ENCODE measurements at places on chromosomes 7 and 10.

DNA sequence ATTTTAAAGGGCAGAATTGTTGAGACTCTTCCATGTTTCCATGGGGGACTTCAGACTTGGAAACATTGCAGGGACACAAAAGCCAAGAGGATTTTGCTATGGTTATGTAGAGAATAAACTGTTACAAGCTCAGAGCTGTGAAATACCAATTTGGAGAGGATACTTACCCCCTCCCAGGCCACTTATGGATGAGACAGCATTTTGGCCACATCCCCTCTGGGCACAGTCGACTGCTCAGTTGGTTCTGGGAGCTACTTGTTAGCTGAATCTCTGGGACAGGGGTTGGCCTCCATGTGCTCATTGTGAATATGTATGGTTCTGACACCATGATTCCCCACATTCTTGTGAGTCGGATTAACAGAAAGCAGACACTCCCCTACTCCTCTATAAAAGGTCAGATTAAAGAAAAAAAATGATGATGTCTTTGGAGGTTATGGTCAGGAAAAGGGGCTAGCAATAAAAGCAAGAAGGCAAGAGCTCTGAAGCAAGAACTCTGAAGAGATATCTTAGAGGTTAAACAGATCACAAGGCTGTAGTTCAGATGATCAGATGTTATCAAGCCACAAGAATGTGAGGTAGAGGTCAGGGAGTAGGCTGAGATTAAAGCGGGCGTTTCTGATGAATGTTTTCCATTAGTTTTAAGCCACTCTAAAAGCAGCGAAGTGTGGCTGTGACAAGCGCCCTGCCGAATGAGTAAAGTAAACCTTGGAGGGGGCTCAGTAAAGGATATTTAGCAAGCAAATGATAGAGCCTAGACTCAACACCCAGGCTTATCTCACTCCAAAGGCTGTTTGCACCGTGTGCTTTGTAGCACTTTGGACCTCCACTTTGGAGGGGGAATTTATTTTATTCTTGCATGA lies 17.2 kb downstream of the STAMBPL1 start:
- DNase-seq = no peak

DNA sequence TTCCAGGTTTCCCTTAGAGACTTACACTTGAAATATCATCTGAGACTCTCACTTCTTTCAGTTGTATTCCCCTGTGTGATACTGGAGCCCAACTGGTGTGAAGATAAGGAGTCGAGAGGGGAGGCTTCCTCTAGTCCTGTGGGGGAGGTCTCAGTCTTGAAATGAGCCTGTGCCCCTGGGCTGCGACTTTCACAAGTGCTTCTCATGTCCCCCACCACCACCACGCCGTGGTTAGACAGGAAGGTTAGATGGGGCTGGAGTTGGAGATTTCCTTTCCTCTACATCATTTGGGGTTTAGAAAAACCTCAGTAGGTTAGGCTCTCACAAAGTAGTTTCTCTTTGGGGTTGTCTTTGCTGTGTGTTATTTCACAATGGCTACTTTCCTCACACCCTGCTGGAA lies 25.6 kb upstream of the MKX start:
- no peak for DNase-seq

- DNase-seq = no peak
Observed at GRCh38 chr7:104795086-104795485, 218.9 kb upstream of the KMT2E start.

DNA sequence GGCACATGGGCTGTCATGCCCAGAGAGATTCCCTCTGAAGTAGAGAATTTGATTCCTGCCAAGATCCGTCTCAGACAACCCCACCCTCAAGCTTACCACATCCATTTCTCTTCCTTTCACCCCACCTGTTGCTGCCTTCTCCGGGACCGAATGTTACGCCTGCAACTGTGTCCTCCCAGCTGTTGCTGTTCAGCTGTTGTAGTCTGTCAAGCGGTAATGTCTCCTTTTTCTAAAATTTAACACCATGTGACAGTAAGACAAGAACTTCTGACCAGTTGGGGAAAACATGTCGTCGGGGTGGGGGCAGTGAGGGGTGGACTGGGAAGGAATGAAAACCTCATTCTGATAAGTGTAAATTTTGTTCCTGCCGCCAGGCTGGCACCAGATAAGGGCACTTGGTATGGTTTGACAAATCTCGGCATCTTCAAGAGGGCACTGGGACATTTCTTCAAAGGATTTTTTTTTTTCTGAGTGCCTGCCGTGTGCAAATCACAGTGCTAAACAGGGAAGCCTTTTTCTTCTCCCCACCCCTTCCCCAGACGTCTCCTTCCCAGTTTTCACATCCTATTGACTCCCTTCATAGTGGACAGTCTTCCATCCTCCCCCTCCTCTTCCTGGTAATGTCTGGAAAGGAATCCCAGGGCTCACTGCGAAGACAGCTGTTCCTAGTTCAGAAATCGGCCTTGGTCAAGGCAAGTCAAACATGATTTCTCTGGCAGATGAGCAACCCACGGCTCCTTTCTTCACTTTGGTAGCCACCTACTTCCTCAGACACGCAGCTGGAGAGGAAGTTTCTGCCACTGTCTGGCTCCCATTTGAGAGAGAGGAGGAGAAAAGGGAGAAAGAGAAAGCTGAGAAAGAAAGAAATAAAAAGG lies 5.0 kb upstream of the CELF2 start:
- DNase-seq = no peak

DNA sequence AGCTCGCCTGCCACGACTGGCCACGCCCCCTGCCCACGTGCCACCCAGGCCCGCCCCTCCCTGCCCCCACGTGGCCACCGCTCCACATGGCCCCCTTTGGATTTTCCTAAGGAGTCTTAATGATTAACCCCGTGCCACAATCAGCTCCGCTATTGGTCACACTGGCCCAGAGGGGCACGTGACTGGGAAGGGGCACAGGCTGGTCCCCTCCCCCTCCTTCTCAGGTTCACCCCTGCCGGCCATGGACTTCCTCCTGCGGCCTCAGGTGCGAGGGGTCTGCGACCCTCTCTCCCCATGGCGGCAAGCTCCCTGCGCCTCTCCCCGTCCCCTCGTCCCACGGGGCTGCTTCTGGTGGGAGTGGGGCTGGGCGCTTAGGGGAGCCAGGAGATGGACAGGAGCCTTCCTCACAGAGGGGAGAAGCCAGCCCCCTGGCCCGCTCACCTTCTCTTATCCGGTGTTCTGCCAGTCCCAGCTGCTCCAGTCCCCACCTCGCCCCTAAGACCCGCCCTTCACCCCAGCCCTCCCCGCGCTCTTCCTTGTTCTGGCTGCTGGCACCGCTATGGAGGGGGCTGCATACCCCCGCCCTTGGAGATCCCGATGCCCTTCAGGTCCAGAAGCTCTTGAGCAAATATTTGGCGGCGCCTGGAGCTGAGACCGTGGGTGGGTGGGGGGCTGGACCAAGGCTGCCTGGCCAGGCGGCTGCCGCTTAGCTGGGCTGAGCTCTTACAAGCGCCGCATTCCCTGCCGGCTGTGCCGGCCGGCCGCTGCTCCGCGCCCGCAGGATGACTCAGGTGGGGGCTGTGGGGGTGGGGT lies 3.2 kb downstream of the SLC4A2 start:
- peak; percentile 59 for DNase-seq

DNA sequence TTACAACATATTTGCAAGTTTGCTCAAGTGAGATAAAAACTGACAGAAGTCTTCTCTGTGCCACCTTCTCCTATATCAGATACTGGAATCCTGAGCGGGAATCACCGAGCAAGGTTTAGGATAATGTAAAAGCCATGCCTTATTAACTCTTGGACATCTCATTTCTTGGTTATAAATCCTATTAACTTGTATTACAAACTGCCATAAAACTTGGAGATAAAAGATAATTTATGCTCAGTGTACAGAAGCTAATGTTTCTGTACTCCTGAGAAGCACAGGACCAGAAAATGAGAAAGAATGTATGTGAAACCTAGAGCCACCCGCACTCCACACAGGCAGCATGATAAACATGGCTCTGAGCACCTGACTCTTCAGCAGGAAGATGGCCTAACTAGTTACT lies 181.2 kb upstream of the NOBOX start:
- no peak for DNase-seq

DNA sequence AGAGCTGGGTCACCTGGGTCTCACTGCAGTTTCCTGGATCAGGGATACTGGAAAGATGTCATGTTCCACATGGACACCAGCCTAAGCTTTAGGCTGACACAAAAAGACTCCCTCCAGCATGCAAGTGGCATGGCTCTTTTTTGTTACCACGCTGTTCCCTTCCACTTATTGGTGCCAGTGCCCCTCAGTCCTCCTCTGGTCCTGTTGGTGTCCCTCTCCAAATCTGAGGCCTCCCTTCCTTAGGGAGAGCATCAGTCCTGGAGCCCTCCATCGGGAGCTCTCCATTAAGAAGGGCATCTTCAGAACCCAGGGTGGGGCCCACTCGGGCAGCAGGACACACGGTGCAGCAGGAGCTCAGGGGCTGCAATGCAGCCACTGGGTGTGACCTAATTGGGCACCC lies 76.1 kb upstream of the LRRC18 start:
- no peak for DNase-seq

DNA sequence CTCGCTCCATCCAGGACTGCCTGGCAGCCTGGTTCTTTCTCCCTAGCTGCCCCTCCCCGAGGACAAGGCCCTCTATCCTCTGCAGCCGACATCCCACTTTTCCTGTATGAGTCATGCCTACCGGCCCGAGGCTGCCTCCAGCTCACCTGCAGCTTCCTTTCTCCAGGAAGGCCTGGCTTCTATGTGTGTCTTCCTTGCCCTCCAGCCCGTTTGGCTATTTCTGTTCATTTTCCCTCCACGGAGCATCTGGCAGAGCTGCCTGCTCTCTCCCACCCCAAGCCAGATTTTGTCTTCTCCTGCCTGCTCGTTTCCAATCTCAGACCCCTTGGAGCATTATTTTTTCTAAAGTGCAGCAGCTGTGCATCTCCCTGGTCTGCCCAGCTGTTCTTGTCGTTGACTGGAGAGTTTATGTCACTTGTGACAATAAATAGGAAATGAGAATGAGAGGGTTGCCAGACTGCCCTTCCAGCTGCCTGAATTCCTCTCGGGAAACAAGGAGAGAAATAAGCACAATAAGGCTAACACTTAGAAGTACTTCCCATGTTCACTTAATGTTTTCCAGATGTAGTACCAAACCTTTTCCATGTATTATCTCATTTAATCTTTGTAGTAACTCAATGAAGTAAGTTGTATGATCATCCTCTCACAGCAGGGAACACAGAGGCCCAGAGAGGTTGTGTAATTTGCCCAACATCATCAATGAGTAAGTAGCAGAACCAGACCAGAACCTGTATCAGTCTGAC lies 19.7 kb downstream of the UBTD1 start:
- peak; percentile 39 for DNase-seq

DNA sequence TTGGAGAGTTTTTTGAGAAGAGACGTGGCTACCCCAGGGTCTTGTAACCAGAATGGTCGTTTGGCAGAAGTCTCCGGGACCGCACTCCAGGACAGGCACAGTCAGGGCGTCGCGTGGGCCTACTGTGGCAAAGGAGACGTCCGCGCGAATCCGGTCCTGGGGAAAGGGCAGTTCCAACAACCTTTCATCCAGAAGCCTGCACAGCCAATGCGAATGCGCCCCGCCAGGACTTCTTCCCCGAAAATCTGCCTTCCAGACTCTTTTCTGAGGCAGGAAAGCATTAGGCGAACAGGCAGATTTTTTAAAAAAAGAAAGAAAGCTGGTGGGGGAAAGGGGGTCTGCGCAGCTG lies 2.0 kb downstream of the HPSE2 start:
- DNase-seq = no peak

- no peak for DNase-seq
Observed at GRCh38 chr10:126536656-126537055, 133.8 kb downstream of the C10orf90 start.

GRCh38 chr7:95002775-95003174 lies 95.4 kb downstream of the PPP1R9A start:
- DNase-seq = no peak

DNA sequence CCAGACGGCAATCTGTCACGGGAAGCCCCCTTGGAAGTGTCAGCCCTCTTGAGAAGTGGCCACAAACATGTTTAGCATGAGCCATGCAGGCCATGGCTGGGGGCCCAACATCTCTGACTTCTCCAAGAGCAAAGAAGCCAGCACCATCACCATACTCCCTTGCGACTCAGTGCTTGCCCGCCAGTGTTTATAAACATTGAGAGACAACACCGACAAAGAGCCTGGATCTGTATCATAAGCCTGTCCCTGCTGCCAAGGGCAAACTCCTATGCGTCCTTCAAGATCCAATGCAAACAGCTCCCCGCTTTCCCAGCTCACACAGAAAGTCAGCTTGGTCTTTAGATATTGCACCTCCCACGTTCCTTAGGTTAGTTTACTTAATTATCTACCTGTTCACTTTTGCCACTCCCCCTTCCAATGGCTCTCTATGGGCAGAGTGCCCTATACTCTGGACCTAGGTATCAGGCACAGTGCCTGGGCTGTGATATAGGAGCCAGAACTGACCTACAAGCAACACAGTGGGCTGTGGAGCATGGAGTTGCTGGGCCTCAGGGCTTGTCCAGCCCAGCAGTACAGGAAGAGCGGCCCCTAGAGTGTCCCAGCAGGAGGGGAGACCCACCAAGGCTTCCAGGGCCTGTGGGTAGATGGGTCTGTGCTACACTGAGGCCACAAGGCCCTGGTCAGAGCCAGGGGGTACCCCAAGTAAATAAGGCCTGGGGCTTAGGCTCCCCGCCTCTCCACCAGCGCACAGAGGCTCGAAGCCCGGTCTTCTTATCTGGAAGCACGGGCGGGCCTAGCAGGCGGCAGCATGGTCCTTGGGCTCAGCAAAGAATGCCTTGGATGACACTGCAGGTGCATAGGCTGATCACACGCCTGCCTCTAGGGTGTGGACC lies 37.7 kb downstream of the CAMK2B start:
- no peak for DNase-seq

GRCh38 chr7:66013938-66014337 lies 31.9 kb upstream of the GUSB start:
- peak; percentile 50 for DNase-seq

- DNase-seq = no peak
Observed at GRCh38 chr7:147798001-147798400, 792.6 kb upstream of the C7orf33 start.

DNA sequence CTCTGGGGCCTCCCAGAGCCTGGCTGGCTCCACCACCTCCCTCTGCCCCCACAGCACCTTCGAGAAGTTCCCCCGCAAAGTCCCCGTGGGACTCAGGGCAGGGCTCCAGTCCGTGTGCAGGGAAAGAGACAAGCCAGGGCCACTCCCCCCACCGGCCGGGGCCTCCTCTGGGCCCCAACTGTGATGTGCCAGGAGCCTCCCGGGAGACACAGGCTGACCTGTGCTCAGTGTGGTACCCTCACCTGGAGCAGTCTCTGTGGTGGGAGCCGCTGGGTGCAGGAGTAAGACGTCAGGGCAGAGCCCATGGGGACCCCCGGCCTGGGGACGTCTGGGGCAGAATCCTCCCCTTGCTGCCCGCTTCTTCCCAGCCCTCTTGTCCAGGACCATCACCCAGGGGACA lies 1.5 kb upstream of the ADGRA1 start:
- no peak for DNase-seq

- DNase-seq = no peak
Observed at GRCh38 chr7:50676740-50677637, 105.7 kb downstream of the GRB10 start.
